BE2C (cell line): ENCODE measurements at places on chromosomes 1 and 21.
A peak's percentile ranks its signal among the peaks of the same experiment; 100 is the strongest.

GRCh38 chr1:183957216-183957830, 80.2 kb downstream of the COLGALT2 start:
- no peak for DNase-seq

DNA sequence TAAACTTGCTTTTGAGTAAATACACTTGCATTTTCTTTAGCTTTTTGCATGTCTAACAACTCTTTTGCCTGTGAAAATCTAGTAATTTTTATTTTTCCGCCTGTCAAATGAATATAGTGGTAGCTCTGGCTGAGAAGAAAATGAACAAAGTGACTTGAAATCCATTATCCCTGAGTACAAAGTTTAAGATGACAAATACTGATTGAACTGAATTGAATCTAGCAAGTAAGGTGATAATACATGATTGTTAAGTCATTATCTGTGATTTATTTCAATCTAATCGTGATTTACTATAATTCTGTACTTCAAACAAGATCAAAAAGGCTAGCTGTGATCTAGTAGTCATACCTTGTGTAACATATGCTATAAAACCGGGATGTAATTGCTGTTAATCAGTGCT, 42.8 kb downstream of the CHRM3 start:
- no peak for DNase-seq

DNA sequence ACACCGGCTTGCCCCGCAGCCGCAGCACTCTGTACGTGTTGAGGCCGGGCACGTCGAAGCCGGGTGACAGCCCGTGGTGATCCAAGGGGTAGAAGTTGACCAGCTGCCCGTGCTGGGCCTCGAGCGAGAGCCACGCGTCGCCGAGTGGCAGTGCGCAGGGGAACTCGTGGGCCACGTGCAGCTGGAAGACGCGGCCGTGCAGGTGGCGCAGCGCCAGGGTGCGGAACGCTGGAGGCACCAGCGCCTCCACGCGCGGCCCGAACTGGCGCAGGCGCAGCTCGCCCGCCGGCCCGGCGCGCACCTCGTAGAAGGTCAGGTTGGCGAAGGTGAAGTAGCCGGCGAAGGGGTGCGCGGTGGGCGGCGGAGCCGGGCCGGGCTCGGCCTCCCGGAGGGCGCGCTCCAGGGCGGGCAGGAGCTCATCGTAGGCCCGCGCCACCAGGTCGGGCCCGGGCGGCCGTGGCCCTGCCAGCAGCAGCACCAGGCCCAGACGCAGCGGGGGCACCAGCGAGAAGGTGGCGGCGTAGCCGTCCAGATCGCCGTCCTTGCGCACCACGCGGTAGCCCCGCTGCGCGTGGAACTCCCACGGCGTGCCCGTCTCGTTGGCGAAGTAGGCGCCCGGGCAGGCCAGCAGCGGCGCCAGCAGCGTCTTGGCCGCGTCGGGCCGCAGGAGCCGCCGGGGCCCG, 19.5 kb downstream of the LACTBL1 start:
- DNase-seq: no peak

DNA sequence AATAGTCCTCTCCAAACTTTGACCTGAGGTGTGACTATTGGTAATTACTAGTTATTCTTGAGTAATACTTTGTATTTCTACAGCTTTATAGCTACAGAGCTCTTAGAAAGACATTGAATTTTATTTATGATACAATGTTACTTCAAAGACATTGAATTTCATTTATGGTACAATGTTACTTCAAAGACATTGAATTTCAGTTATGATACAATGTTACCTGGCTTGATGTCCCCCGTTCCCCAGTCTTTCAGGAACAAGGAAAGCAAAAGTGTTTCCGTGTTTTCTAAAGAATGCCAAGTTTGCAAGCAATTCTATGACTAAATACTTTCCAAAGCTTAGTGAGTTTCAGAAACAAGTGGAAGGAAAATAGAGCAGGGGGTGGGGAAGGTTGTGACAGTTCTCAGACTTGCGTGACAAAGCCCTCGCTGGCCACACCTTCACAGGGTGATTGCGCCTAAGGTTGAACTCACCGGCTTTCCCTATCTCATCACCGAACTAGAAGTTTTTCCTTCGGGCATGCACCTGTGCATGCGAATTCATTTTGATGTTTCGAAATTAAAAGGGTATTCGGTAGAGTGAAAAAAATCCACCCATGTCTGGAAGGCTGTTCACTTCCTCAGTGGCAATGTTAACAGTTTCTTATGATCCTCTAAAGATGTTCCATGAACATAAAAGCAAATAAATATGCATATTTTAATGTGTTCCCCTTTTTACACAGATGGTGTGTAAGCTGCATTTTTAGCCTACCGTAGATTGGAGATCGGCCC, 909 bp upstream of the PAXBP1 start:
- no peak for DNase-seq

- DNase-seq: peak; percentile 15
Observed at GRCh38 chr21:21921410-21922232, 923.4 kb downstream of the NCAM2 start.

- DNase-seq: no peak
Observed at GRCh38 chr1:76770979-76771378, 96.3 kb upstream of the ST6GALNAC5 start.

DNA sequence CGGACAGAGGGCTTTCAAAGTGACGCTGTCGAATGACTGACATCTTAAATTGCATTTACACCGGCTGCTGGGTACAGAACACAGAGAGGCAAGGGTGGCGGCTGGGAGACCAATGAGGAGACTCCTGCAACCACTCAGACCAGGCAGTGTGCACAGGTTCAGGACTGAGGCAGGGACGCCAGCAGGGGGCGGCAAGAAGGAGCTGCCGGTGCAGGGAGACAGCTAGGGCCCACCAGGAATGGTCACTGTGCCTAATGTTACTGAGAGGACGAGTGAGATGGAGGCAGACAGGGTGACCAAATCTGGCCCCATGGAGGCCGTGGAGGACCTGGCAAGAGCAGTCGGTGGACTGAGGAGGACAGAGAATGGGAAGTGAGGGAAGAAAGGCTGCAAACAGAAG, 23.5 kb downstream of the GLIS1 start:
- DNase-seq: peak; percentile 57

DNA sequence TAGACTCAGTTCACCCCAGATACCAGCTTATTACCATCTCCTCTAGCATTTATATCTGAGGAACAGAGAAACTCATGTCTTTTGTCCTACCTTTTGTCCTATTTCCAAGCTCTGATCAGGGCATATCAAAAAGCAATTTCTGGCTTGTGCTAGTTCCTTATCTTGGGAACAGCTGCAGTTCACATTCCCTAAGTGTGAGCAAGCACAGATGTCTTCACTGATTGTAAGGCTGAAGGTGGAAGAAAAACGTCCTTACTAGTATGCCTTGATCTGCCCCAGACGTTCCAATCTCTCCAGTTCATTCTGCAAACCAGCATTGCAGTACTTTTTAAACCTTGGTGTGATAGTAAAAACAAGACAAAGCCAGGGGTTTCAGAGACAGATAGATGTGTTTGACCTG, 139.8 kb downstream of the NCAM2 start:
- no peak for DNase-seq

- DNase-seq: no peak
Observed at GRCh38 chr1:232901255-232901654, 49.2 kb upstream of the NTPCR start.

GRCh38 chr1:85427331-85427730, 37.6 kb downstream of the DDAH1 start:
- no peak for DNase-seq

DNA sequence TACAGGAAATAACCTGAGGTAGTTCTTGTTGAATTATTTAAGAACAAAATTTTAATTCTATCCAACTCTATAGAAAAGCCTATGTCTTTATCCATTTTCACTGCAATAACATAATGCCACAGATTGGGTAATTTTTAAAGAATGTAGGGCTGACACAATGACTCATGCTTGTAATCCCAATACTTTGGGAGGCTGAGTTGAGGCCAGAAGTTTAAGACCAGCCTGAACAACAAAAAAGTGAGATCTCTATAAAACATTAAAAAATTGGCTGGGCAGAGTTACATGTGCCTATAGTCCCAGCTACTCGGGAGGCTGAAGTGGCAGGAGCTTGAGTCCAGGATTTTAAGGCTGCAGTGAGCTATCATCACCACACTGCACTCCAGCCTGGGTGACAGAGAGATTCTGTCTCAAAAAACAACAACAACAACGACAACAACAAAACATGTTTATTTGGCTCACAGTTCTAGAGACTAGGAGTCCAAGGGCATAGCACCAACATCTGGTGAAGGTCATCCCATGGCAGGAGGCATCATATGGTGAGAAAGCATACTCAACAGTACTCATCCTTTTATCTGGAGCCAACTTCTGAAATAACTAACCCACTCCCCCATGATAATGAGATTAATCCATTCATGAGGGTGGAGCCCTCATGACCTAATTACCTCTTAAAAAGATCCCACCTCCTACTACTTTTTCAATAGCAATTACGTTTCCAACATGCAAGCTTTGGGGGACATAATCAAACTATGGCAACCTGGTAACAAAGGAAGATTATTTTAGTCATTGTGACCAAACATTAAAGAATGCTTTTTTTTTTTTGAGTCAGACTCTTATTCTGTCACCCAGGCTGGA, 59.6 kb downstream of the ABL2 start:
- no peak for DNase-seq

DNA sequence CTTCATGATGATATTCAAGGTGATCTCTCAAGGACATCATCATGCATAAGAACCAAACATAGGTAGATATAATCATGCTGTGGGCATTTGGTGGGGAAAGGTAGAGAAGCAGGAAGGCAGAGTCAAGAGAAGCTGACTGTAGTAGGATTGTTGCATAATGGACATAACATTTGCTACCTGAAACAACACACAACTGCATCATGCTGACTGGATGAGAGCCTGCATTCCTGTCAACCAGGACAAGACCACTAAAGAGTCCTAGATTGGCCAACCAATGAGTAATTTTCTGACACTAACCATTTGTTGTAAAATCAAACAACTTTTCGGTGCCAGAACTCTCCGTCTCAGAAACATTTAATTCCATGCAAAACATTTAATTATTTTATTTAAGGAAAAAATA, 377.2 kb downstream of the PLPP3 start:
- DNase-seq: no peak

DNA sequence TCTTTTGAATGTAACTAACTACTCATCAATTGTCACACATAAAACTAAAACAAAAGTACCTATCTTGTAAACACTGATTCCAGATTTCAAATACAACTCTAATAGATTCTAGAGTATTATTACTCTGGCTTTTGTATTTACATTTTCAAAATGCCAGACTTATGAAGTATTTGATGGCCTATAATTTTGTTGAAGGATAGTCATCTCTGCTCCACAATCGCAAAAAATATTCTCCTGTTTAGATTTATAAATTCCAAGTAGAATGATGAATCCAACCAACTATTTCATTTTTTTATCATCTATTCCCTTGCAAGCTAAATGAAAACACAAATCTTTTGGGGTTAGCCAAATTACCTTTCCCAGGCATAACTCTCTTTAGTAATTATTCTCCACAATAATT, 75.0 kb upstream of the GUCA2A start:
- DNase-seq: no peak

DNA sequence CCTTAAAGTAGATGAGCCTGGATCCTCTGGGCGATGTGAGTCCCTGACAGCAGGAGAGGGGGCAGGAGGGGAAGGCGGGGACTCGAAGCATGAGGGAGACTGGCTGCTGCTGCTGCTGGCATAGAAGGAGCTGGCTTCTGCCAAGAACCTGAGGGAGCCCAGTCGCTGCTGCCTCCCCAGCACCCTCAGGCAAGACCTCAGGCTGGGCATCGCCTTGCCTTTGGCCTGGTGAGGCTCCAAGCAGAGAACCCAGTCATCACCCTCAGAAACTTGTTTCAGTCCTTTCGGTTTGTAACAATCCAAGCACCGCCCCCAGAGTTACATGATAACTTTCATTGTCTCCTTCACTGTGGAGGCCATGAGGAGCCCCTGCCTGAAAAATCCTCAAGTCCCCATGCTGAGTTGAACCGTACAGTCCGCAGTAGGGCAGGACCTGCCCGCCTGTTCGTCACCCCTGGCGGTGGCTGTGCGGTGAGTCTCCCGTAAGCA, 38.8 kb downstream of the POFUT2 start:
- peak; percentile 49 for DNase-seq

DNA sequence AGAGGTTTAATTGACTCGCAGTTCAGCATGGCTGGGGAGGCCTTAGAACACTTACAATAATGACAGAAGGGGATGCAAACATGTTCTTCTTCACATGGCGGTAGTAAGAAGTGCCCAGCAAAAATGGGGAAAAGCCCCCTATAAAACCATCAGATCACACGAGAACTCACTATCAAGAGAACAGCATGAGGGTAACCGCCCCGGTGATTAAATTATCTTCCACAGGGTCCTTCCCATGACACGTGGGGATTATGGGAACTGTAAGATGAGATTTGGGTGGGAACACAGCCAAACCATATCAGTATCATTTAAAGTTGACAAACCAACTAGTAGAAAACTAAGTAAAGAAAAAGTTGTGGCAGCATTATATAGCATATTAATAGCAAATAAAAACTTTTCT, 71.3 kb upstream of the DNAJC6 start:
- DNase-seq: no peak

- DNase-seq: no peak
Observed at GRCh38 chr1:58149271-58149812, 397.2 kb downstream of the OMA1 start.

DNA sequence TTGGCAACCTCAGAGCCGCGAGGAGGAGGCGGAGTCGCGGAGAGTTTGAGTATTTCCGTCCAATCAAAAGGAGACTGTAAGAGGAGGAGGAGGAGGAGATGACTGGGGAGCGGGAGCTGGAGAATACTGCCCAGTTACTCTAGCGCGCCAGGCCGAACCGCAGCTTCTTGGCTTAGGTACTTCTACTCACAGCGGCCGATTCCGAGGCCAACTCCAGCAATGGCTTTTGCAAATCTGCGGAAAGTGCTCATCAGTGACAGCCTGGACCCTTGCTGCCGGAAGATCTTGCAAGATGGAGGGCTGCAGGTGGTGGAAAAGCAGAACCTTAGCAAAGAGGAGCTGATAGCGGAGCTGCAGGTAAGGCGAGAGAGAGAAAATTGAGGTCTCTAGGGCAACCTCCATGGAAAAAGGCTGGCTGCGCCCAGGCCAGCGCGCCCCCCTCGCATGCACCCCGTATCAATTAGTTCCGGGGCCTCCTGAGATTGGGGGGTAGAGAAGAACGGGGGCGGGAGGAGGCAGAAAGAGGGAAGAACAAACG, at the start of gene PHGDH:
Gene PHGDH, plus strand, starts transcription at position 131 of the 538 bp plus-strand sequence. Its CDS starts 89 bp downstream, at position 220.
- peak; percentile 84 for DNase-seq

DNA sequence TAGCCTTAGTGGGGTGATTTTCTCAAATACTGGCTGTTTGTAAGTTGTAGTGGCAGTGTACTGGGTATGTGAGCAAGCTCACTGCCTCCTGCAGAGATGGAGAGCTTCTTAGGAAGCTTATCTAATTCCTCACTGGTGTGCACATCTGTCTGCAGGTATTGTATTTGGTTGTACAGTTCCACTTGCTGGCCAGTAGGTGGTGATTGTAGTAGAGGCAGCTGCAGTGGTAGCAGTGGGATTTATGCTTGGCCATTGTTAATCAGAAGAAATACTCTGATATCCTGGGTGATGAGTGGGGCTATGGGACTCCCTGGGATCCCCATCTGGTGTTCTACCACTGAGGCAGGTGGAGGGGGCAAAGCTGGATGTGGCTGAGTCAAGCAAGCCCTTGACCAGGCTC, 276.1 kb upstream of the SPAG17 start:
- no peak for DNase-seq

- DNase-seq: peak; percentile 43
Observed at GRCh38 chr1:235329139-235329902, 951 bp downstream of the GGPS1 start.

- peak; percentile 9 for DNase-seq
Observed at GRCh38 chr1:19029191-19030085, 73.0 kb upstream of the IFFO2 start.

- DNase-seq: no peak
Observed at GRCh38 chr1:183159960-183160359, 26.1 kb upstream of the LAMC2 start.
